ENCODE measurements at places on chromosomes 16 and 17.

GRCh38 chr17:15451680-15452079, 15.7 kb downstream of the CDRT4 start:
- no peak for DNase-seq

GRCh38 chr16:4461250-4462085, 13.0 kb downstream of the NMRAL1 start:
- DNase-seq: no peak

- no peak for DNase-seq
These were observed 41.4 kb downstream of the SF3B3 start for GRCh38 chr16:70565053-70565452.

DNA sequence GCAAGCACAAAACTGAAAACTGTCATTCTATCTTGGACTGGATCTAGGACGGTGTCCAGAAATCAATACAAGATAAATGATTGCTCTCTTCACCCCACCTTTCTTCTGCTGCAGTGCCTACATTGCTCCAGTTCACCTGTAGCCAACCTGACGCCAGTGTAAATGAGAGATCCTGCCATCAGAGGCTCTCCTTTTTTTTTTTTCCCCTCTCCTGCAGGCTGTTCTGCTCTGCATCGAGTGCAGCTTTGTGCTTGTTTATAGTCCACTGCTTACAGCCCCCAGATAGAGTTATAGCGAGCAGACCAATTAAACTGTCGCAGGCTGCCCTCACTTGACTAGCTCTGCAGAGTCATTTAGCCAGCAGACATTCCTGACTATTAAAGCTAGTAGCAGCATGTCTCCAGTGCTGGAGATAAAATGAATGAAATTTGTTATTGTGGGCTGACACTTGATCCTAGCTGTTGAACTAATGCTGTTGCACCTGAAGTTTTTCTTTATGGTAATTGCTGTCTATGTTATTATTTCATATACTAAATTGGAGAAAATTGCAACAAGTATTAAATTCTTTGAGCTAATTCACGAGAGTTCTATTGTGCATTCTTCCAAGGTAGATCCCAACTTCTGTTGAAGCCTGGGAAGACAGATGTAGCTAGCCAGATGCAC, 257.1 kb downstream of the FTO start:
- DNase-seq: peak; percentile 57

DNA sequence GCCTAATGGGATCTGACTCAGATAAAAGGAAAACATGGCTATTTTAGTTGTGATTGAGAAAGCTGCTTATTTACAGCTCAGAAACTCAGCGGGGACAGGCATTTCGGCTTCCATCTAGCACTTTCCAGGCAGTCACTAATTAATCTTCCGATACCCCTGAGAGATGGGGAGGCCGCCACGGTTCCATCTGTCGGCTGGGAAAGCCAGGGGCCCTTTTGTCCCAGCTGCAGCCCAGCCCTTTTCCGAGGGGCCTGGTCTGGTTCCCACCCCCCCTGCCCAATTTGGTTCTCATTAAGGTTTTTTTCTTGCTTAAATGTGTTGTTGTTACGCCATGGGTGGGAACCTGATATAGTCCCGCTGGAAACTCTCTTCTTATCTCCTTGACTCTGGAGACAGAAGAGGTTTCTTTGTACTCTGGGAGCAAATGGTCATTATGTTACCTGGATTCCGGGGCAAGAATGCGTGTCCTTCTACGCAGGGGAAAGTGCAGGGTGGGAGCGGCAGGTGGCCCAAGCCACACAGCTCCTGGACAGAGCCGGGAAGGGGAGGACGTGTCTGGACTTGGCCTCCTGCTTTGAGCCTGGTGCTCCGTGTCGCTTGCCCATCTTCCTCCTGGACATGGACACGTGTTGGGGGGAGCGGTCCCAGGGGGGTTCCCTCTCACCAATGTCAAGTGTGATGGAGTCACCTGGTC, 50.9 kb upstream of the GSE1 start:
- DNase-seq: peak; percentile 68

GRCh38 chr16:82059983-82060421, 24.9 kb downstream of the HSD17B2 start:
- no peak for DNase-seq

DNA sequence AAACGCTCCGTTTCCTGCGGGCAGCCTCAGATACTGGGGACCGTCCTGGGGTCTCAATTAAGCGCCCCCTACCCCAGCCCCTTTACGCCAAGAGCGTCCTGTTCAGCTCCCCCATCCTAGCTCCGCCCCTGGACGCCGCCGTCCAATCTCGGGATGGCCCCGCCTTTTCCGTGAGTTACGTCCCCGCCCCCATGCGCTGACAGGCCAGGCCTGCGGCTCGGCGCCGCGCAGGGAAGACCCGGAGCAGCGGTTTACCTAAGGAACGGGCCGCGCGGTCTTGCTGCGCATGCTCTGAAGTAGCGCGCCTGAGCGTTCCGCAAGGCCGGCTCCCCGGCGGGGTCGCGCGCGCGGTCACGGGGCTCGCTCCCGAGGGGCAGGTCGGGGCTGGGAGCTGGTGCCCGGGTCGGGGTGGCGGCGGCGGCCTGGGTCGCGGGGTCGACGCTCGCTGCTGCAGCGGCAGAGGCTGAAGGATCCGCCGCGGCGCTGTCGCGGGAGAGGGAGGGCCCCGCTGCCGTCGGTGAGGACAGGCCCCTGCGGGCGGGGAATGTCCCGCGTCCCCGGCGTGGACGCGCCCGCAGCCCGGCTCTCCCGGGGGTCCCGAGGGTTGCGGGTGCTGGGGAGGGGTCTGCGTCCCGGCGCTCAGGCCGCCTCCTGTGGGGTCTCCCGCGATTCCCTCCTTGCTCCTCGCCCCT, at the start of gene FLYWCH1:
FLYWCH1 (plus strand) TSS at position 294 of the 692 bp plus-strand sequence. CDS start 17,755 bp downstream, outside the sequence.
- DNase-seq: peak; percentile 99

GRCh38 chr16:48862087-48862532, 252.1 kb upstream of the N4BP1 start:
- no peak for DNase-seq

DNA sequence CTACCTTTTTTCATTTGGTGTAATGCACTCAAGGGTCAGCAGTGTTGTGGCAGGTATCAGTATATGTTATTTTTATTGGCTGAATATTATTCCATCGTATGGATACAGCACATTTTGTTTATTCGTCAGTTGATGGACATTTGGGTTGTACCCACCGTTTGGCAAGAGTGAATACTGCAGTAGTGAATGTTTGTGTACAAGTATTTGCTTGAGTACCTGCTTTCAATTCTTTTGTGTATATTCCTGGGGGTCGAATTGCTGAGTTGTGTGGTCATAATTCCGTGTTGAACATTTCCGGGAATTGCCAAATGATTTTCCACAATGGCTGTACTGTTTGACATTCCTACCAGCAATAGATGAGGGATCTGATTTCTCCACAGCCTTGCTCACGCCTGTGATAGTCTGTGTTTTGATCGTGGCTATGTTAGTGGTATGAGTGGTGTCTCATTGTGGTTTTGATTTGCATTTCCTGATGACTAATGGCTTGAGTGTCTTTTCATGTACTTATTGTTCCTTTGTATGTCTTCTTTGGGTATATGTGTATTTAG, 108.4 kb downstream of the OR1D5 start:
- DNase-seq: no peak

DNA sequence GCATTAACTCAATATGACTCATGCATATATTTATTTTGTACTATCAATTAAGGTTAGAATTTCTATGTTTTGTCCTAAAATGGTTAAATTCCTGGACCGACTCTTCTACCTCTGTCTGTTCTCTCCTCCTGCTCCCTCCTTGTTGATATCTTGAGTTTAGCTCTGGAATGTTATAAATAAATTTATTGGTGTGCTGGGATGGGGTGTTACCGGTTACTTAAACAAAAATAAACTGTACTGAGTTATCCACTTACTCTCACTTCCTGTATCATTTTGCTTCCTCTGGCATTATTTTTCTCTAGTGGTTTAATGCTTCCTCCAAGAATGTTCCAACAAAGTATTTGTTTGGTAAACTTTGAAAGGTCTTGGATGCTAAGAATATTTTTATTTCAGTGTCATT, 120.1 kb downstream of the ABCA8 start:
- DNase-seq: no peak

DNA sequence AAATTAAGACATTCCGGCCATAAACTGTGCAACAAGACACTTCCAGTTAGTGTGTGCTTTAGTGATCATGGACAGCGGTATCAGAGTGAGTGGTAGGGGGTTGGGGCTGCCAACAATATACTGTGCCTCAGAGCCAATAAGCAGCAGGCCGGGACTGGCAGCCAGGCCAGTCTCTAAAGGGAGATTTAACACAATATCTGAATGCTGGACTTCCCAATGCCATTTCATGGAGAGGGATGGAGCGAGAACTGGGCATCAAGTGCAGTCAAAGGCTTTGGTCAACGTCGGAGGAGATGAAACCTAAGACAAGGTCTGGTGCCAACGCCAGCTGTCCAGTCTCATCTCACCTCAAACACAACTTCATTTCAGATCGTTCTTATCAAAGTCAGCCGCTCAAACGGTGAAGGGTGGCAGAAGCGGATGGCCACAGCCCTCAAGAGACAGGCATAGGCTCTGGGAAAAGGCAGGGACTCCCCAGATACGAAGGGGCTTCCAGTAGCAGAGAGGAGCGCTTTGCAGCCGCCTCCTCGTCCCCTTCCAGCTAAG, 935 bp downstream of the USP32 start:
- peak; percentile 61 for DNase-seq

- no peak for DNase-seq
These were observed 26.8 kb upstream of the CBFA2T3 start for GRCh38 chr16:89003831-89004208.

DNA sequence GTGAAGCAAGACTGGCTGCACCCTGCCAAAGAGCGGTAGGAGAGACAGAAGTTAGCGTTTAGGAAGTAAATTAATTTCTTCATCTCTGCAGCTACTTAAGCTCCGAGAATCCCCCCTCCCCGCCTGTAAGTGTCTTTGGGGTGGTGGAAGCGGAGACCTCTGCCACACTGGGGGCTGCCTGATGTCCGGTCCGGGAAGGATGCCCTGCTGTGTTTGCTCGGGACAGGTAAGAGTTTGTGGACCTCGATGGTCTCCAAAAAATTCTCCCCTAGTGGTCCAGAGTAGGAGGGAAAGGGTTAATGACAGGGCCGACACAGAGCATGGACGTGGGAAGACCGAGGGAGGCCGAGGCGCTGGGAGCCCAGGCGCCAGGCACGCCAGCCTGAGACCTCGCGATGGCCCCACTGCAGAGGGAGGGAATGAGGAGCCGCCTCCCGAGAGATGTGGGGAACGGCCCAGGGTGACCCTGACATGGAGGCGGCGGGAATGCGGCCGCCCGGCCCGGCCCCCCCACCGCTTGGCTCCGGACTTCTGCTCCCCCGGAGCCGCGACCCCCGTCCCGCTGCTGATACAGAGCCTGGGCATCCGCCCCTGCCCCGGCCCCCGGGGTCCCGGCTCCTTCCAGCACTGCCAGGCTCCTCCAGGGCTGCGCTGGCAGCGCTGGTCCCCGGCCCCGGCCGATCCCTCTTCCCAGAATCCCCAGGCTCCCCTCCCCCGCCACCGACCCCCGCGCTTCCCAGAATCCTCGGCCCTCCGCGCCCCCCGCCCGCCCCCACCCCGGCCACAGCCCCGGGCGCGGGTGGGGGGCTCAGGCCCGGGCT, 680 bp downstream of the ZNF629 start:
- peak; percentile 40 for DNase-seq

Data from NCI-H146 (cell line).